ENCODE measurements at places on chromosomes 5 and 9.

DNA sequence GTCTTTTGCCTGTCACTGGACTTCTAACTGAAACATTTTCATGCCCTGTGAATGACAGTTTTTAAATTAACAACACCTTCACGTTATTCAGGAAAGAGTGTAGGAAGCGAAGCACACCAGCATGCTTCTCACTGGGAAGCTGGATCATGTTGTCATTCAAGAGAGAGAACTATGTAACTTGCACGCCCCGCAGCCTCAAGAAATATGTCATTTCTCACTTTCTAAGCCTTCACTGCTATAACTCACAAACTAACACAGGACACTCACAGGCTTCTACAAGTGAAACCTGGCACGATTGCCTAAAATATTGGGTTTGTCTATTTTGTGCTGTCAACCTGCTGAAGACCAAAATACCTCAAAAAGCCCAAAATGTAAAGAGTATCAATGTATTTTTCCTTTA is 466.3 kb downstream of the EFNA5 start:
- no peak overlapping the region for H3K27ac ChIP-seq
- no peaks in the 10 kb centered on the region for H3K4me1 ChIP-seq
- no peaks in the 10 kb centered on the region for H3K36me3 ChIP-seq

DNA sequence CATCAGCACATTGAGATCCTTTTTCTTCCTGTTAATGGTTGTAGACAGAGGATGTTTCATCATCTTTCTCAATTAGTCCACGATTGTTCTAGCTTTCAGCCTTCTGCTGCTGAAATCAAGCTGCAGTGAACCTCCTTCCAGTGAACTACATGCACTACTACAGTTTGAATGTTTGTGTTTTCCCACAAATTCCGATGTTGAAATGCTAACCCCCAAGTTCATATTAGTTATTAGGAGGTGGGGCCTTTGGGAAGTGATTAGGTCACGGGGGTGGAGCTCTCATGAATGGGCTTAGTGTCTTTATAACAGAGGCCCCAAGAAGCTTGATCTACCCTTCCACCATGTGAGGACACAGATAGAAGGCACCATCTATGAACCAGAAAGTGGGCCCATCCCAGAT is 32.9 kb downstream of the NSG2 start:
- H3K27me3 ChIP-seq, result no peaks in the 10 kb centered on the region
- H3K27ac ChIP-seq, result no peak overlapping the region
- H3K4me1 ChIP-seq, result no peaks in the 10 kb centered on the region
- no peak overlapping the region for H3K4me3 ChIP-seq

DNA sequence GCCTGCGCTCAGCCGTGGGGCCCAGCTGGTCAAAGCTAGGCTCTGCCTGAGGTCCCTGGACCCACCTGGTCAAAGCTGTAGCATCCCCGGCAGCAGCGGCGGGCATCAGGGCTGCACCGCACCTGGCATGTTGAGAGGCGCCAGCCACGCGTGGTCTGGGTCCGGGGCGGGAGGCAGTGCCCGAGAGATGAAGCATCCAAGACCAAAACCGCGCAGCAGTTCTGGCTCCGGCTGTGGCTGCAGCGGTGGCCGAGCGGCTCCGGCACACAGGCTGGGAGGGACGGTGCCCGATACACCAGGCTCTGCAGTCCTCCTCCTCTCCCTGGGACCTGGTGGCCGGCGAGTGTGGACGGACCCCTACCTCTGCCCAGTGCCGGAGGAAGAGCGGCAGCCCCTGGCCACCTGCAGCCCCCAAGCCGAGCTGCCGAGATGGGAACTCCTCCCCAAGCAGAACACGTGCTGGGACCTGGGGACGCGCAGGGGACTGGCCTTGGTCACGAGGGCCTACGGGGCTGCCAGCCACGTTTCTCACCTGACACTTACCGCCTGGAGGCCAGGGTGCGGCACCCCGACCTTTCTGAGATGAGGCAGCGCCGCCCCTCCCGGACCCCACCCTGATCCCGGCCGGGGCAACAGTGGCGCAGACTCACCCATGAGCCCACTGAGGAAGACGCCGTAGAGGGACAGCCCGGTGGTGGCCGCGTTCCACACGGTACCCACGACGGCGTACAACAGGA is 33.0 kb downstream of the SLC9A3 start:
- no peak overlapping the region for H3K4me3 ChIP-seq
- H3K36me3 ChIP-seq, result no peaks in the 10 kb centered on the region
- H3K4me1 ChIP-seq, result no peaks in the 10 kb centered on the region
- peaks cover 32% of the 10 kb centered on the region for H3K27me3 ChIP-seq
- no peak overlapping the region for H3K27ac ChIP-seq

DNA sequence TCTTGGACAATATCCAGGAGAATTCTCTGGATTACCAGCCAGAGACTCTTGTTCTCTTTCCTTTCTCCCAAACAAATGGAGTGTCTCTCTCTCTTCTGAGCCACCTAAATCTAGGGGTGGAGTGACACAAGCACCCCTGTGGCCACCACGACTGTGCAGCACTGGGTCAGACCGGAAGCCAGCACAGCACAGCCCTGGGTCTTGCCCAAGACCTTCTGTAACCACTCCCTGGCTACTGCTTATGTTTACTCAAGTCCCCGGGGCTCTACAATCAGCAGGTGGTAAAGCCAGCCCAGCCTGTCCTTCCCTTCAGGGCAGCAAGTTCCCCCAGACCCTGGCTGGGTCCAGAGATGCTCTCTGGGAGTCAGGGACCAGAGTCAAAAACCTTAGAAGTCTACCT is 110.0 kb upstream of the TUT7 start:
- no peaks in the 10 kb centered on the region for H3K27me3 ChIP-seq
- no peak overlapping the region for H3K27ac ChIP-seq
- H3K4me3 ChIP-seq, result no peak overlapping the region
- DNase-seq, result no peak

DNA sequence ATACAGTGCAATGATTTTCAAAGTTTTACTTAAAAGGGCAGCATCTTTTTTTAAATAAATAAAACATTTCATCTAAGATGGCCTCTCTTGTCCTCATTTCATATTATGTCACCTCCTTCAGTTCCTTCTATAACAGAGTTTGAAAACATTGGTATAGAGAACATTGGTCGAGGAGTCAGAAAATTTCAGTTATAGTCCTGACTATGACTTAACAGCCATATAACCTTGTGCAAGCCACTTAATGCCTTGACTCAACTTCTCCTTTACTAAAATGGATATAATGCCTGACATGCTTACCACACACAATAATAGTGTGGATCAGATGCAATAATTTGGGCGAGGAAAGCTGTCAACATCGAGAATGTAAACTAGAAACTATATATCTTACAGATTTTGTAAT is 22.6 kb downstream of the SSBP2 start:
- H3K4me3 ChIP-seq, result no peak overlapping the region
- DNase-seq, result no peak
- no peaks in the 10 kb centered on the region for H3K4me1 ChIP-seq
- no peaks in the 10 kb centered on the region for H3K36me3 ChIP-seq
- H3K27ac ChIP-seq, result no peak overlapping the region
